ENCODE measurements at places on chromosomes 2 and 18.

DNA sequence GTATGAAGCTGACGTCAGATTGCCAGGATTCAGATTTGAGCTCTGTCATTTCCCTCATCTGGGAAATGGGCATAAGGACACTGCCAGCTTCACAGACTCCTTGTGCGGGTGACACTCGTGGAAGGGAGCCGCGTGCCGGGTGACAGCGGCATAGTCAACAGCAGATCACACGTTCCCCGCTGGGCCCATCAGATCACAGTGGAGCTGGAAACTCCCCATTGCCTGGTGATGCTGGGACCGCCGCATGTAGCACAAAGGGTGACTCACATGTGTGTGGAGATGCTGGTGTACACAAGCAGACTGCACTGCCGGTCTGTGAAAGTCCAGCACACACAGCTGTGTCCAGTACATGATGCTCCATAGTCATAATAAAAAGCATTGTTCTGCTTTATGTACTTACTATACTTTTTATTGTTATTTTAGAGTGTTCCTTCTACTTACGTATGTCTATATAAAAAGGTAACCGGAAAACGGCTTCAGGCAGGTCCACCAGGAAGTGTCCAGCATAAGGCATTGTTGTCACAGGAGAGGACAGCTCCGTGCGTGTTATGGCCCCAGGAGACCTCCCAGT is 31.8 kb downstream of the SALL3 start:
- DNase-seq: no peak

GRCh38 chr2:30721668-30722647 is 85.3 kb downstream of the CAPN13 start:
- DNase-seq: no peak

DNA sequence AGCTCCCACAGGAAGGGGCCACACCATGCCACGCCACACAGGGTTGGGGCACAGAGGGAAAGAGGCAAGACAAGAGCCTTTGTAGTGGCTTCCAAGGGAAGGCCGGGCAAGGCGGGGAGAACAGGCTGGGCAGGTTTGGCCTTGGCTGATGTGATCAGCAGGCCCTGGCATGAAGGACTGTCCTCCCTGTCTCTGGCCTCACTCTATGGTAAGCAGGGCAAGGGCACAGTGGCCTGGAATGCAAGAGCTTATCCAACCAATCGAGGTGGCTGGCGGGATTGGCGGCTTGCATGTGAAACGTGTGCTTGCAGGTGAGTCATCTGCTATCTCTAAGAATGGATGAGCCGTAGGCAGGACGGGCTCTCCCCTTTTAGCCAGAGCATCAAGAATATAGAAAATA is 6.4 kb upstream of the ATP9B start:
- DNase-seq: no peak

DNA sequence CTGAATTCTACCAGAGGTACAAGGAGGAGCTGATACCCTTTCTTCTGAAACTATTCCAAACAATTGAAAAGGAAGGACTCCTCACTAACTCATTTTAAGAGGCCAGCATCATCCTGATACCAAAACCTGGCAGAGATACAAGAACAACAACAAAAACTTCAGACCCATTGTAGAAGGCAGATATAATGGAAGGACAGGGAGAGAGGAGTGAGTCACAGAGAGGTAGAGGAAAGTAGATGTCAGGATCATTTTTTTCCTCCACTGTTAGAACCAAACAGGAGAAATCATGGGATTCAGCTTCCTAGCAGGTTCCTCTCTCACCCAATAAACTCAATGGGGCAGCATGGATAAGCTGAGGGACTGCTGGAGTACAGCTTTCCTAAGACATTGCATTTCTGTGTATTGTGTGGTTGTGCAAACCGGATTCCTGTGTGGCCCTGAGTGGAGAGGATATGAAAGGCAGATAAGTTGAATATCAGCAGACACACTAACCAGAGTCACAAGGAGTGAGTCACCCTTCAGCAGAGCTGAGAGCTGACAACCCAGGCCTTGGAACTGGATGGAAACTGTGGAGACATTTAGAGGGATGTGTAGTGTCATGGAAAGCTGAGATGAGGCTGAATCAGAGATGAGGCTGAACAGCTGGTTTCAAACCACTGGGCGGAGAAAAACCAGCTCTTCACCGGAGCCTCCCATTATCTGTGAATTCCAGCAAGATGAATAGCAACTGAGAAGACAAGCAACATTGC is 60.9 kb upstream of the MMADHC start:
- DNase-seq: peak; percentile 94

DNA sequence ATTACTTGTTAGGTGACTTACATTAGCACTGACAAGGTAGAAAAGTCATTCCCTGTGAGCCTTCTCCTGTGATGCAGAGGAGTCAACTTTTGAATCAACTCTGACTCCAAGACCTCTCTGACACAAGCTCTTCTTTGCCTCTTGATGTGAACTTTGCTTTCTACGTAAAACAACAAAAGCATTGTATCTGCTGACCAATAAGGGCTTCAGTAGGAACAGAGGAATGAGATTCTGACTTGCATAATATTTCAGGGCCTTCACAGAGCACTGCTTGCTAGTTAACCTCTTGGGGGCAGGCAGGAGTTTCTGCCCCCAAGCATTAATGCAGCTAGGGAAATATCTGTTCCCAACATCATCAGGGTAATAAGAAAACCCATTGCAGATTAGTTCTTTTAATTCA is 791.5 kb downstream of the BCL11A start:
- DNase-seq: no peak

DNA sequence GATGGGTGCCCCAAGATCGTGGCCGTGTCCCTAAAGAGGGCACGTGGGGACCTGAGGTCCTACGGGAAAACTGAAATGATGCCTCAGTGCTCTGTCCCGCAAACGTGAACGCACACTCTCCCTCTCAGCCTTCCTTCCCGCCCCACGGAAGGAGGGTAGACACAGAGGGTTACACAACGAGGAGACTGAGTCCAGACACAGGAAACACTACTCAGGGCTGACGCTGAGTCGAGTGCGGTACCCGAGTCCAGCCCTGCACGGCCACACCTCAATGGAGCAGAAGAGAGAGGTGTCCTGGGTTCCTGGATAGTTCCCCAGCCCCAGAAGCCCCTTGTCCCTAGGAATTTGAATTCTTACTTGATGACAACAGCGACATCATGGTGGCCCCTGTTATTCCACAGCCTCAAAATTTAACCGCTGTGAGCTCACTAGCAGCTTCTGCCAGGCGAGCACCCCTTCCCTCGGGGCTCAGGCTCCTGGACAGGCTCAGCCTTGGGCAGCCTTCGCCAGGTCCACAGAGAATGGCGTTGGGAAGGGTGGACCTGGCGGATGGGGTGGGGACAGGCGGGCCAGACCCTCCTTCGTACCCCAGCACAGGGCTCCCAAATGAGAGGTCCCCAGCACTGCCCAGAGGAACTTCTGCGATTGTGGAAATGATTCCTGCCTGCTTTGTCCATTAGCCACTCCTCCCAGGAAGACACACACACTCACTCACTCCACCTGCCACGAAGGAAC is 980 bp upstream of the RNPEPL1 start:
- no peak for DNase-seq

DNA sequence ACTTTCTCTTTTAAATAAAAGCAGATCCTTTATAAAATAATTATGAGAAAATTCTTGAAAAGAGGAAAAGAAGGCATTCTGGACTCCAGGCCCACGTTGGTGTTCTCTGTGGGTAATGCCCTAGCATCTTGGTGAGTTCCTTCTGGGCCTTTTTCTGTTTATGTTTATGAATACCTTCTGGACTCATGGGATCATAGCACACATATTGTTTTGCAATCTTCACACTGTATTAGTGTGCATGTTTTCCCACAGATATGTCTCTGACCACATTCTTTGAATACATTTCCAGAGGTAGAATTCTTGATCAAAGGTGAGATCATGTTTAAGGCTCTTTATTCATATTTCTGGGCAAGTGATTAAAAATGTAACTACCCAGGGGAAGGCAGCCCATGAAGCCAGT is 15.9 kb downstream of the GLI2 start:
- no peak for DNase-seq

DNA sequence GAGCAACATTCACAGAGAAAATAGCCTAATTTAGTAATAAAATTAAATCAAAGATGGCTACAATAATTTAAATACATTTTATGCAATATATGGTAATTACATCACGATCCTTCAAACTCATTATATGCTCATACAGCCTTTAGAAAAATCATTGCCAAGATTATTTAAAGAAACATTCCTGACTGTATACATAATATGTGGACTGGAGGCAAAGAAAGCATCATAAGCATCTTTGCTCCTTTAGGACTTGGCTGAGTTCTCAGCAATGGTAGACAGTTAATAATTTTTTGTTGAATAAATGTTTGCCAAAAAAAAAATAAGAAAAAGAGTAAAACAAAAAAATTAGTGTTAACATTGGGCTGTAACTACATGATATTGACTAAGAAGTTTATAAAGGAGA is 26.9 kb downstream of the NCKAP5 start:
- DNase-seq: no peak

DNA sequence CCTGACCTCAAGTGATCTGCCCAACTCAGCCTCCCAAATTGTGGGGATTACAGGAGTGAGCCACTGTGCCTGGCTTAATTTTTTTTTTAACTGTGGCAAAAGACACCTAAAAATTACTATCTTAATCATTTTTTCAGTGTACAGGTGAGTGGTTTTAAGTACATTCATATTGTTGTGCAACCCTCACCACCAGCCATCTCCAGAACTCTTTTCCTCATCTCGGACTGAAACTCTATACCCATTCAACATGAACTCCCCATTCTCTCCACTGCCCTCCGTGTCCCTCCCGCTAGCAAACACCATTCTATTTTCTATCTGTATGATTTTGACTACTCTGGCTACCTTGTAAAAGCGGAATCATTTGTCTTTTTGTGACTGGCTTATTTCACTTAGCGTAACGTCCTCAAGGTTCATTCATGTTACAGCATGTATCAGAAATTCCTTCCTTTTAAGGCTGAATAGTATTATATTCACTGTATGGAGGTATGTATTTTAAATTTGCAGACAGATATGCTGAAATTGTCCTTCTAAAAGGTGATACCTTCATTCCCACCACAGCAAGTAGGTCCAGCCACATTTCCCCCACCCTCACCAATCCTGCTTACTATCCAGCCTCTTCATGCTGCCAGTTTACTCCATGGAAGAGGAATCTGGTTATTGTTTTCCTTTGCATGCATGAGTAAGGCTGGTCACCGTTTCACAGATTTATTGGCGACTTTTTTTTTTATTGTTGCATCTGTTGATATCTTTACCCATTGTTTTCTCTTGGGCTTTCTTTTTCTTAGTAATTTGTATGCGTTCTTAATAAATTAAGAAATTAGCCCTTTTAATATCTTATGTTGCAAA is 40.6 kb upstream of the ANXA4 start:
- DNase-seq: no peak

DNA sequence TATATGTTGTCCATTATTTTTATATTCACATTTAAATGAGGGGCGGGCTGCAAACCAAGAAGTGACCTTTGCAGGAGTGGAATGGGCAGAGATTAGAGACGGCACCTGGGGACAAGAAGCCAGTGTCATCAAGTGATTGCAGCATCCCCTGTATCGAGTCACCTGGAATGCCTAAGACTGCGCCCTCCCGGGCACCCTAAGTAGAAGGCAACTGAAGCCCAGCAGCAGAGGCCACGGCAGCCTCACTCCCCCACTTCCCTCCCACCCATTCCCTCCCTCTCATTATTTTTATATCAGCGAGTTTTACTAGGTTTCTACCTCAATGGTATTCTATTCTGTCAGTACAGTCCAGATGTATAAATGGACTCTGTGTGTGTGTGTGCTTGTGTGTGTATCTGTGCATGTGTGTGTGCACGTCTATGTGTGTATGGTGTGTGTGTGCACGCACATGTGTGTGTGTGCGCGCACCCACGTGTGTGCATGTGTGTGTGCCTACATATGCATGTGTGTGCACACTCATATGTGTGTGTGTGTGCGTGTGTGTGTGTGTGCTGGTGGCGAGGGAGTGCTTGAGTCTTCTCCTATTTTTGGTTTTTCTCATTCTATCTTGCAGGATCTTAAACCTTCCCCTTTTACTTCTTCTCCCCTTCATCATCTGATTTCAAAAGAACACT is 106.8 kb upstream of the SLC66A3 start:
- no peak for DNase-seq

DNA sequence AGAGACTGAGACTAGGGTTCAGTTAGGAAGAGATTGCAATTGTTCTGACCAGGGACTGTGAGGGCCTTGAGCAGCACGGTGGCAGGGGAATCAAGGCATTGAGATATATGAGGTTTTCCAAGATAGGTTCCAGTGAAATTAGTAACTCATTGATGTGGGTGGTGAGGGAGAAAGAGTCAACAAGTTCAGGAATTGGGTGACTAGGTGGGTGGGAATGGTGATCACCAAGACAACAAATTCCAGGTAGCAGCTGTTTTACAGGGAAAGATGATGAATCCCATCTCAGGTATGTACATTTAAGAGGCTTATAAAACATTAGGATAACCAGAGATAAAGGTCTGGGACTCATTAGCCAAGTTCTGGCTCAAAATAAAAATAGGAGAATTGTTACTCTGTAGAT is 251.5 kb upstream of the MGAT5 start:
- DNase-seq: no peak

GRCh38 chr2:119426801-119427395 is 4.8 kb upstream of the TMEM37 start:
- DNase-seq: no peak

- DNase-seq: no peak
These were observed 41.8 kb downstream of the CPS1 start for GRCh38 chr2:210598219-210598618.

GRCh38 chr2:166127217-166128155 is at the start of gene SCN1A:
TSS of gene SCN1A (minus strand) at chr2:166128020. CDS start at chr2:166073621, 54,399 bp downstream.
- no peak for DNase-seq

DNA sequence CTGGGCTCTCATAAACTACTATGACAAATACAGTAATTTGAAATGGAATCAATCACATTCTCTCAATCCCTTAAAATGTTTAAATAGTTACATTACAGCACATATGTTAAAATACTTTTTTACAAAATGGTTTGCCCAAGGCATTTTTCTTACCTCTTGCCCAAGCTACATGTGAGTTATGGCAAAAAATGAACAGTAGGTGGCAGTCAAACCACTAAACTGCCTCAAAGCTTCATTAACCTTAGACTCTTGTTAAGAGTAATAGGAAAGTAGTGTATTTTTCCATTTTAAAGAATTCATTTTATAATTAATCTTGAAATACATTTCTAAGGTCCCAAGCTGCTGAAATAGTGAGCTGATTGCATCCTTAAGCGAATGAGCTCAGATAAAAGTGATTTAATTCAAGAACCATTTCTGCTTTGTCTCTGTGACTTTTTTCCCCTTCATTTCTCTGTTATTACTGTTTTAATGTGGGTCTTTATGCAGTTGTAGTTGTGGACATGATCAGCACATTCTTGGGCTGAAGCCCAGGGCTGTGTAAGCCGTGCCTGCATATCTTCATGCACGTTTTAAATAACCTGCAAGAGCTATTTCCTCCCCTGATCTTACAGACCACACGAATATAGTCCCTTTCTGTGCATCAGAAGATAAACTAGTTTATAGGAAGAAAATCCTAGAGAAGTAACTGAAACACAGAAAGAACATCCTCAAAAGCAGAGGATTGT is 311.8 kb downstream of the LNPK start:
- DNase-seq: peak; percentile 24
